ENCODE measurements at places on chromosomes 1 and 21.

- no peak for DNase-seq
These were observed 8.6 kb upstream of the EDN2 start for GRCh38 chr1:41493117-41493536.

GRCh38 chr21:15732290-15732995 lies 2.7 kb downstream of the USP25 start:
- no peak for DNase-seq

DNA sequence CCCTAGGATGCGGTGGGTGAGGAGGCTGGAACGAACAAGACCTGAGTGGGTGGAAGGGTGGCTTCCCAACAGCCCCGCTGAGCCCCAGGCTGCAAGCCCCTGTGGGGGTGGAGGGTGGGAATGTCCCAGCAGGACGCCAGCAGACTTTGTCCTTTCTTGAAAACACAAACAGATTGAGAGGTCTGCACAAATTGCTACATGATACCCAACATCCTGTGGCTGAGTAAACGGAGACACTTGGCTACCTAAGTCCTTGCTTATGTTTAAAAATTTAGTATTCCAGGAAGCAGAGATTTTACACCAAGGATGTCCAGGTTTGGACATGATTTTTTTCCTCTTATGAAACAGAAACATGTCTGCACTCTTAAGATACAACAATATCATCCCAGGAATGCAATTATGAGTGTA lies 11.8 kb upstream of the F3 start:
- DNase-seq = no peak

DNA sequence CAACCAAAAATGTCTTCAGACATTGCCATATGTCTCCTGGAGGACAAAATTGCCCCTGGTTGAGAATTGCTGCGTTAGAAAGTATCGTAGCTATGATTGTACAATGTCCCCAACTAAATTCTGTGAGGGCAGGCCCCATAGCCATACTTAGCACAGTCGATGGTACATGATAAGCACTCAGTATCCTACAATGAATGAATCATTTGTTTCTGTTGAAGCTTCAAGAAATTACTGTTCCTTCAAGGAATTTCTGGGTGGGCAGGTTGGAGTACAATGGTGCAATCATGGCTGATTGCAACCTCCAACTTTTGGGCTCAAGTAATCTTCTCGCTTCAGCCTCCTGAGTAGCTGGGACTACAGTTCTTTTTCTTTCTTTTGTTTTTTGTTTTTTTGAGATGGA lies 4.7 kb downstream of the CAP1 start:
- no peak for DNase-seq

DNA sequence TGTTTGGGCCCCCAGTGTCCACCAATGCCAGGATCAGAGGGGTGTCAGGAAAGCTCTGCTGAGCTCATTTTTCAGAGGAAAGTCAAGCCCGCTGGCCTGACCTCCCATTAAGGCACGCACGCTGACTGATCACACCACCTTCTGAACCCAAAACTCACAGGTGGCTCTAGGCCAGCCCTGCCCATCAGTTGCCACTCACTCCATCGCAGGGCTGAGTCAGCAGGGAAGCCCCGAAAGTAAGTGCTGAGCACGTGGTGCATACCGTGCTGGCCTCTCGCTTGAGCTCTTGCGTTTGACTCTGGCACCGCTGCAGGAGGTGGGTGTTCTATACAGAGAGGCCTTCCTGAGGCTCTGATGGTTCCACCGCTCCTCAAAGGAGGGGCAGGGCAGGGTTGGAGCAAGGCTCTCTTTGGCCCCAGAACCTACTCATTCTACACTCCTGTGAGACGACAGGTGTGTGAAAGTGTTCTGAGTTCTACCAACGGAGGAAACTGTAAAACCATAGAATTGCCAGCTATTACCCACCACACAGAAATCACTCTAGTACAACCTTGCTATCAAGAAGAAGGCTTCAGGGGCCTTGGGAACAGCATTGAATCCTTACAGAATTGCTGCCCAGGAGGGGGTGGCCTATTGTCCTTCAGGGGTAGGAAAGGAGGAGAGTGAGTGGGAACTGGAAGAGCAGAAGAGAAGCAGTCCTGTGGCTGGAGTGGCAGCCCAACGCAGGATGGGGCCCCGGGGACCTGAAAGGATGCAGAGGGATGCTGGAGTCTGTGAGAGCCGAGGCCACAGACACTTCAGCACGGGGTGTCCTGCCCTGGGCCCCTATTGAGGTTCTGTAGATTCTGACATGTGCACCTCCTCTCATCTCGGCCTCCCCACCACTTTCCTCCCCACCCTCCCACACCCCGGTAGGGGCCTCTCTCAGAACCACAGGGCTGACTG lies 214.7 kb upstream of the EDN2 start:
- no peak for DNase-seq

DNA sequence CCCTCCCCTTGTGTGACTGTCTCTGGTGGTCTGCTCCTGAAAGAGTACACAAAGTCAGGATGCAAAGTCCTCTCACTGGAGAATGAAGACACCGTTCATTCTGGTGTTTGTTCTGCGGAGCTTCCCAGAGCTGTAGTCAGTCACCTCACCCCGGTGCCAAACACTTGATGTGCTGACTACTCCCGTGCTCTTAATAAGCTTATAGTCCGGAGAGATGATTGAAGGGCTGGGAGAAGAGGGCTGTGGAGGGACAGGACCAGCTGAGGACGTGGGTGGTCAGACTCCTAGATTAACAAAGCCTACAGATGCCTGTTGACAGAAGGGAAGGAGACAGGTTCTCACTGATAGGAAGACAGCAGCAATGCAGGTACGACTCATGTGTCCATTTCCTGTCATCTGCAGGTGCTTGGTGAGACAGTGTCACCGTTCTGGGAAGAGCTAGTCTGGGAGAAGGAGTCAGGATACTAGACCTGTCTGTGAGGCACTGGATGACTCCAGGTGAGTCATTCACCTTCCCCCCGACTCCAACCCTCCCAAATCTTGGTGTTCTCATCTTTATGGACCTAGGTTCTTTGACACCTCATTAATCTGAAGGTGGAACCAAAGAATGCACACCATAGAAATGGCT lies 40.4 kb upstream of the LRRN2 start:
- no peak for DNase-seq

DNA sequence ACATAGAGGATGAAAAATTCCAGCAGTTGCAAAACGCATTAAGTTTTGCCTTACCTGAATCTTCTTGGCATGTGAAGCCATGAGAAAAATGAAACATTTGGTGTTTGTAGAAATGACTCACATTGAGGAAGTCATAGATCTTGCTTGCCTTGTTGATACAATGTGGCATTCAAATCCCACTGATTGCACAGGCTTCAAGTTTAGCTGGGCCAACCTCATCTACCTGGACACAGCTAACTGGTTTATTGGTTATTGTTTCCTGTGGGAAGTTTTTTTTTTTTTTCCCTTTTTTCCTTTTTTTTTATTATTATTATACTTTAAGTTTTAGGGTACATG lies 168.9 kb upstream of the C21orf91 start:
- DNase-seq = no peak

- DNase-seq = no peak
These were observed 66.5 kb downstream of the AK4 start for GRCh38 chr1:65214340-65215027.

- DNase-seq = no peak
These were observed 206.5 kb downstream of the SPATA17 start for GRCh38 chr1:217837691-217838090.

DNA sequence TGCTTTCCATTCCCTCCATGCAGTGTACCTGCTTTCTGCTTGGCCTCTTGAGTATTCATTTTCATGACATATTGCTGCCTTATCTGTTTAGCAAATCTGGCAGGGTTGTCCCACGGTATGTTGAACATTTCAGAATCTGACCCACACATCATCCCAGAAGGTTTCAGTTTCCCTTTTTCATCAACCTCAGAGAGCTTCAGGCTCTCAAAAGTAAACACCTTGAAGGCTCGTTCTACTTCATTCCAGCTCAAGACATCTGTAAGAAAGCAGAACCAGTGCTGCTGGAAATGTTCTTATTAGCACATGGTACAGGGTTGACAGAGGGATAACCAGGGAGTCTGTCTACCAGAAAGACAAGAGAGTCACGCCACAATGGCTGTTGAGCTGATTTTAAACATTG lies 103.6 kb downstream of the SPAG17 start:
- DNase-seq = no peak

DNA sequence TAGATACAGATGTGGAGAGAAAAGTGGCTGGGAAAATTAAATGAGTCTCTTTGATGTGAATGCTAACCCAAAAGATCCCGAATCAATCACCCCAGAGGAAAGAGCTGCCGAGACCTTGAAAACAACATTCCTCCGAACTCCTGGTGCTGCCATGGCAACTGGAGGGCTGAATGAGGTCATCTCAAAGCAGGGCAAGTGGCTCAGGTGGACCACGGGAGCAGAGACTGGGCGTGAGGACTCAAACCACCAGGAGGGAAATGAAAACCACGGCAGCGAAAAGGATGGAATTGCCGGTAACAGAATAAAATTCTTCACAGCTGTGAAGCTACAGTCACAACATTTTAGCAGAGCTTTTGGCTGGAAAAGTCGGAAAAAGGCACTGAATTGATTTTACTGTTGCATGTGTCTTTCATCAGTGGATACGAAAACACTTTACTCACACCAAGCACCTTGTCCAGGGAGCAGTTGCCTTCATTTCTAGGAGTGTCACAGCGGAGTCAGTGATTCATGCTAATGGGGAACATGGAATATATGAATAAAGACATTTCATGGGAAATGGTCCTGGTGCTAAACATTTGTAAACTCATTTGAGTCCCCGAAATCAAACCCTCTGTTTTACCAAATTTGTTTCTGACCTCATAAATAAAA lies 23.2 kb upstream of the BECN2 start:
- no peak for DNase-seq

- DNase-seq = no peak
These were observed 46.8 kb upstream of the TSPAN2 start for GRCh38 chr1:115136106-115136505.

- no peak for DNase-seq
These were observed 36.8 kb upstream of the SCAF4 start for GRCh38 chr21:31768710-31769109.
